ENCODE measurements at places on chromosomes 12 and 14. TPM values are rescaled to one million over a fixed set of nuclear protein-coding genes. Genes with fewer than 3 reads are reported as not detected.

GRCh38 chr12:69115951-69116350 is 123.4 kb upstream of the CPSF6 start:
- DNase-seq, result no peak

DNA sequence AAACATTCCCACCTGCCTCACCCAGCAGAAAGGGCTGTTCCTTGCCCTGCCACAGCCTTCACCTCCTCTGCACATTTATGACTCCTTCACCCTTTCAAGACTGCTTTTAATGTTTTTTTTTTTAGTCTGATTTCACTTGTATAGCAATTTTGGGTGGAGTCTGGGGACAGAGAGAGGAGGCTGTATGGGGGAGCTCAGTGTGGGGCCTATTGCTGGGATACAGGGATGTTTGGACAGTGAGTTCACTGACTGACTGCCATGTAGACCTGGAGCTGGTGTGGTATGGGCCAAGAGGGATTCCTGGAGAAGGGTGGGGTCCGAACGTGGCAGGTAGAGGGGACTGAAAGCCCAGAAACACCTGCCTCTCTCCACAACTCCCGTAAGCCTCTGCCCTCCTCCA is 1.9 kb upstream of the KRT85 start:
- no peak for DNase-seq

- DNase-seq, result no peak
Measured at GRCh38 chr12:58961906-58962305, 41.6 kb upstream of the LRIG3 start.

GRCh38 chr14:33958605-33959226 is 7.8 kb upstream of the EGLN3 start:
- DNase-seq, result no peak

GRCh38 chr12:93938931-93939330 is 209.4 kb upstream of the PLXNC1 start:
- DNase-seq, result no peak

GRCh38 chr12:71665090-71665463 is 976 bp downstream of the THAP2 start:
- no peak for DNase-seq

DNA sequence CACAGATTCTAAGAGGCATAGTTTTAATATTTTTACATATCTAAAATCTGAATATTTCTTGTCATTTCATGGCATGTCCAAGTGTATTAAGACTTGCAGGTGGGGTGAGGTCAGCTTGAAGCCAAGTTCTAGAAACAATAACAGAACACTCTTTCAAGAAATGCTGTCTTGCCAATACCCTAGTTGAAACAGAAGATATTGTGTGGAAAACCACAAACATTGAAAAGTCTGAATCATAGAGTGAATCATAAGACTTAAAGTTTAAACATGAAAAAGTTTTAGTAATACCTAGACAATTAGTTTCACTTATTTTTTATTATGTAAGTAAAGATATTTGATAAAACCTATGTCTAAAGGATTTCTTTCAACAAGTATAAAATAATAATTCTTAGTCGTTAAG is 191.5 kb upstream of the CAND1 start:
- DNase-seq, result peak; percentile 12

- DNase-seq, result no peak
Measured at GRCh38 chr14:96688629-96689028, 108.6 kb upstream of the VRK1 start.

DNA sequence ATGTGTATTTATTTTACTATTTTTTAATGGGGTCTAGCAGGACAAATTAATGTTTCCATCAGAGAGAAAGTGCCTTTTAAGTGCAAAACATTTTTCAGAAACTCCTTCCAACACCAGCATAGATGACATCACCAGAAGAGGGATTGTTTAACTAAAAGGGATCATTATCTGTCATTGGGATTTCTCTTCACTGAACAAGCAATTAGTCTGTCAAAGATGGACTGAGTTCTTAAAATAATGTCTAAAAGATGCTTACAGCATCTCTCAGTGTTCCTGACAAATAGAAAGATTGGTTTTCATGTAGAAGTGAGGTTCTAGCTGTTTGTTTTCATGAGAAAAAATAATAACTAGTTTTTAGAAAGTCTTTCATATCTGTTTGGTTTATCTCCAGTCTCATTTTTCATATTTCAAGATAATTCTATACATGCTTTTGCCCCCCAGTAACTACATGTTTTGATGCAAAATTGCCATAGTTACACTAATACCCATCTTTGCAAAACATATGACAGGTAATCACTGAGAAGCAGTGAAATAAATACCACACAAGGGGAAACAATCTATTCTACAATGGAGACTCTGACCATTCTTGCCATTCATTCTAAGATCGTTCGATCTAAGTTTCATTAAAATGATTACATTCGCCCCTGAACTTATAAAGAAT is 850.3 kb downstream of the GALC start:
- no peak for DNase-seq

DNA sequence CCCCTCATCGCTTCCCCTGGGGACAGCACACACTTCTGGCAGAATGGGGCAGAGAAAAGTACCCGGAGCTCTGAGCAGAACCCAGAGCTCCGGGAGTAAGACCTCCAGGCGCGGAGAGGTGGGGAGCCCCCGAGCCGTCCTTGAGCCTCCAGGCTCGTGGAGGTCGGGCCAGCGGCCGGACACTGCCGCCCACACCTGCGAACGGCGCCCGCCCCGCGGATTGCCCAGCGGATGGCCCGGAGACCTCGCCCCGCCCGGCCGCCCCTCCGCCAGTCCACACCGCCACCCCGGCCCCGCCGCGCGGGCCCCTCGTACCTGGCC is 344 bp downstream of the SPTLC2 start:
- DNase-seq, result peak; percentile 1

GRCh38 chr14:79661752-79662151 is 549.6 kb downstream of the DIO2 start:
- no peak for DNase-seq

- no peak for DNase-seq
Measured at GRCh38 chr12:69726922-69727321, 11.7 kb upstream of the RAB3IP start.

- no peak for DNase-seq
Measured at GRCh38 chr12:139585-139984, 73.0 kb downstream of the IQSEC3 start.

GRCh38 chr14:90429754-90430153 is 32.9 kb downstream of the CALM1 start:
- DNase-seq, result no peak

DNA sequence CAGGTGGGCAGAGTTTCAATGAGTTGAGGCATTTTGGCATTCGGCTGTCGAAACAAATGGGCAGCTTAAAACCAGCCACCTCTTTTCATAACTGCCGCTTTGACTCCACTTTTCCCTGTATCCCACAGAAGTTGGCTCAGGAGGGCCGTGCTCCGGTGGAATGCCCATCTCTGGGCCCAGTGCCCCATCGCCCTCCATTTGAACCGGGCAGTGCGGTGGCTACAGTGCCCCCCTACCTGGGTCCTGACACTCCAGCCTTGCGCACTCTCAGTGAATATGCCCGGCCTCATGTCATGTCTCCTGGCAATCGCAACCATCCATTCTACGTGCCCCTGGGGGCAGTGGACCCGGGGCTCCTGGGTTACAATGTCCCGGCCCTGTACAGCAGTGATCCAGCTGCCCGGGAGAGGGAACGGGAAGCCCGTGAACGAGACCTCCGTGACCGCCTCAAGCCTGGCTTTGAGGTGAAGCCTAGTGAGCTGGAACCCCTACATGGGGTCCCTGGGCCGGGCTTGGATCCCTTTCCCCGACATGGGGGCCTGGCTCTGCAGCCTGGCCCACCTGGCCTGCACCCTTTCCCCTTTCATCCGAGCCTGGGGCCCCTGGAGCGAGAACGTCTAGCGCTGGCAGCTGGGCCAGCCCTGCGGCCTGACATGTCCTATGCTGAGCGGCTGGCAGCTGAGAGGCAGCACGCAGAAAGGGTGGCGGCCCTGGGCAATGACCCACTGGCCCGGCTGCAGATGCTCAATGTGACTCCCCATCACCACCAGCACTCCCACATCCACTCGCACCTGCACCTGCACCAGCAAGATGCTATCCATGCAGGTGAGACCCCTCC is 5.0 kb upstream of the RNU7-1 start:
- no peak for DNase-seq

- DNase-seq, result no peak
Measured at GRCh38 chr12:57737467-57738460, 778 bp downstream of the AGAP2 start.

DNA sequence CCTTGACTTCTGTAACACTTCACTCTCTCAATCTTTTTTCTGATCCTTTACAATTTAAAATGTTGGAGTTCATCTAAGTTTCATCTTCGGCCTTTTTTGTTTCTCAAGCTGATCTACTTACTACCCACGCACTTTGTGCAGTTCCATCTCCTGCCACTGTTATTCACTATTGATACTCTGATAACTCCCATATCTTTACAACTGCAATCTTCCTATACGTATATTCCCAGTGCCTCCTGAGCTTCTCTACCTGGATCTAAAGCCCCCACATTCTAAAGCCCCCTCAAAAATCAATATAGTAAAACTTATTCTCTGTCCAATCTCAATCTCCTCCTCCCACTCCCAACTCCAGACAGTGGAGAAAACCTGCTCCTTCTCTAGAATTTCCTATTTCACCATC is 5.9 kb downstream of the ATG2B start:
- DNase-seq, result no peak

- DNase-seq, result no peak
Measured at GRCh38 chr12:32493282-32493681, 93.9 kb downstream of the FGD4 start.

GRCh38 chr12:111224186-111225066 is 144.5 kb downstream of the PHETA1 start:
- DNase-seq, result no peak

GRCh38 chr12:105256921-105257320 is 20.9 kb upstream of the APPL2 start:
- peak; percentile 63 for DNase-seq

- no peak for DNase-seq
Measured at GRCh38 chr12:11687528-11687927, 38.1 kb downstream of the ETV6 start.

DNA sequence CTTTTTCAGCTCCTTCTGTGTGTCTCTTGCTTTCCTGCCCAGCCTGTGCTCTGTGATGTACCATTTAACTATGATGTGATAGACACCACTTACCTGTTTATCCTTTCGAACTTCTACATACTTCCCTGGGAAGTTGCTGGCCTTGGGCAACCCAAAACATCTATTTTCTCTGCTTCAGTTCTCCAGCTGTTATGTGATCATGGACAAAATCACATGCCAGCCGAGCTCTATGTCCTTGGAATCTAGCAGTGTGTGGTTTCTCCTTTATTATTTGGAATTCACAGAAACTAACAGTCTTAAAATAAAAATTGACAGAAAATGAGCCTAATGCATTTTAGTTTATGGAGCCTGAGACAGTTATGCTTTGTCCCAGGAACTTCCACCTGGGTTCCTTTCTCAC is 22.9 kb downstream of the BMAL2 start:
- DNase-seq, result no peak

DNA sequence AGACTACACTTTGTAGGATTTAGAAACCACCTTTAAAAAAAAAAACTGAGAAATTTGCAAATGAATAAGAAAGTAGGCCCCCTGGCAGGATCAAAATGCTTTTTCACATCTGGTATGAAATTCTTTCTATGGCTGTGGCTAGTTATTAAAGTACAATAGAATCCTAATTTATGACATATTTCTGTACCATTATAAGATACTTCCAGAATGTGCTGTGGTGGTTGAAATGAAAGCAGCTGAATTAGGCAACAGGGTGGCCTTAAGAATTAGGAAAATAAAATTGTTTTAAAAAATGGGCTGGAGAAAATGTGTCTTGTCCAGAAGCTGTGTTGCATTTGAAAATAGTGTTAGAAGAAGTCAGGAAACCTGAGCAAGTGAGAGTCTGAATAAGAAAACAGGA is 85.9 kb upstream of the PDE3A start:
- DNase-seq, result no peak

- DNase-seq, result no peak
Measured at GRCh38 chr12:49567302-49567610, 686 bp downstream of the MCRS1 start.

GRCh38 chr12:30989754-30990153 is 63.2 kb downstream of the TSPAN11 start:
- peak; percentile 11 for DNase-seq

- peak; percentile 8 for DNase-seq
Measured at GRCh38 chr12:76259106-76259505, 89.1 kb downstream of the BBS10 start.

DNA sequence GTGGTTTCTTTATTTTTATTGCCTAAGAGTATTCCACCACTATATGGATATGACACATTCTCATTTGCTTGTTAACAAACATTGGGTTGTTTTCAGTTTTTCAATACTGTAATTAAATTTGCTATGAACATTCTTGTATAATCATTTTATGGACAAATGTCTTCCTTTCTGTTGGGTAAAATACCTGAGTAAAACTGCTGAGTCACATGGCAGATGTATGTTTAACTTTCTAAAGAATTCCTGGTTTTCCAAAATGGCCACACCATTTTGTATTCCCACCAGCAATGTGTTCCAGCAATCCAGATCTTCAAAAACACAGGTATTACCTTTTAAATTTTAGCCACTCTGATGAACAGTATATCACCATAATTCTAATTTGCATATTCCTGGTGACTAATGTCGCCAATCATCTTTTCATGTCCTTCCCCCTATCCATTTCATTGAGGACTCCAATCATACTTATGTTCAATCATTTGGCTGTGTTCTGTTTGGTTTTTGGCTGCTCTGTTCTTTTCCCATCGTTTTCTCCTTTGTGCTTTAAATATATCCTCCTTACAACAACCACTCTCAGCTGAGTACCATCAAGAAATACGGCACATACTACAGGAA is 36.0 kb downstream of the CDK17 start:
- no peak for DNase-seq

- DNase-seq, result no peak
Measured at GRCh38 chr12:38544330-38545066, 227.9 kb downstream of the ALG10B start.

DNA sequence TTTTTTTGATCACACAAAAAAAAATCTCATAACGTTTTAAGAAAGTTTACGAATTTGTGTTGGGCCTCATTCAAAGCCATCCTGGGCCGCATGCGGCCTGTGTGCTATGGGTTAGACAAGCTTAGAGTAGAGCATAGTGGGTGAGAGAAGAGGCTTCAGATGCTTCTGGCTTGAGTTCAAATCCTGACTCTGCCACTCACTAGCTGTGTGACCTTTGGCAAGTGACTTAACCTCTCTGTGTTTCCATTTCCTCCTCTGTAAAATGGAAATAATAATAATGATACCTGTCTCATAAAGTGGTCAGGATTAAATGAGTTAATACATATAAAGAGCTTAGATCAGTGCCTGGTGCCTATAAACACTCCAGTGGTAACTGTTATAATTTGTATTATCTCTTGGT is 6.2 kb downstream of the P2RX4 start:
- no peak for DNase-seq

The KRT4 gene
- total RNA-seq, result not detected

The TIGAR gene
- total RNA-seq, result 5.9 TPM

The ABCC9 gene
- total RNA-seq, result under 0.01 TPM

The TUNAR gene
- total RNA-seq, result not detected

The FLRT2 gene
- total RNA-seq, result 5.2 TPM

The ENO2 gene
- 29.0 TPM for total RNA-seq

The CATSPERB gene
- total RNA-seq, result not detected

The NGB gene
- total RNA-seq, result not detected

The KLHL33 gene
- total RNA-seq, result not detected

The MOAP1 gene
- 6.5 TPM for total RNA-seq

The ANO2 gene
- 2.1 TPM for total RNA-seq

The LRTM2 gene
- not detected for total RNA-seq

The COX8C gene
- not detected for total RNA-seq

The UTP20 gene
- 13.6 TPM for total RNA-seq

The CELA1 gene
- total RNA-seq, result not detected

The PRPH gene
- total RNA-seq, result not detected

The EMP1 gene
- total RNA-seq, result 120 TPM
